Stimulated activated CD8-positive, alpha-beta memory T cell treated with anti-CD3 and anti-CD28 coated beads, Interleukin-4, amount 100 ng/mL, for 1 hour (primary cell): ENCODE measurements at places on chromosomes 6 and 20.

GRCh38 chr20:43959920-43960227, 45.2 kb downstream of the TOX2 start:
- no peak for DNase-seq

DNA sequence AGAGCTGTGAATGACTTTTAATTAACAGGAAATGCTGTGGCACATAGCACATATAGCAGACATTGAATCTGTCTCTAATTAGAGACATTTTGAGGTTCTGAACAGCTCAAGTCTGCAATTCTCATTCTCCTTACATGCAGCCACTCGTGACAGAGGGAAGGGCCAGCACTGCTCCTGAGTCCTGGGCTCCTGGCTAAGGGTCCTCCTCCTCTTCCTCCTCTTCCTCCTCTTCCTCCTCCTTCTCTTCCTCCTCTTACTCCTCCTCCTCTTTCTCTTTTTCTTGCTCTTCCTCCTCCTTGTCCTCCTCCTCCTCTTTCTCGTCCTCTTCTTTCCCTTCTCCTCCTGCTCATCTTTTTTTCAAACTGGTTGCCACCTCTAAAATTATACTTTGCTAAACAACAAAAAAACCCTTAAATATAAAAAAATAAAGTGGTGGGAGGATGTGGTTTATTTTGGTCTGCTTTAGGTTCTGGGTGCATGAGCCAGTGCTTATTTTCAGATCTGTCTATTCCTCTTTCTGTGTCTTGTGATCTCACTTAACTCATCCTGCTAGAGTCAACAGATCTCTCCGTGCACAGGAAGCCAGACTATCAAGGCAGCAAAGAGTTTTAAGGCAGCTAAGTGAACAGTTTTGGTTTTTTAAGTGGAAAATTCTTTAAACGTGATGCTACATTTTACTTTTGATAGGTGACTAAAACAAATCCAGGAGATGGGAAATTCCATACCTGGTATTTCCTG, 159.3 kb downstream of the CD83 start:
- DNase-seq = no peak

DNA sequence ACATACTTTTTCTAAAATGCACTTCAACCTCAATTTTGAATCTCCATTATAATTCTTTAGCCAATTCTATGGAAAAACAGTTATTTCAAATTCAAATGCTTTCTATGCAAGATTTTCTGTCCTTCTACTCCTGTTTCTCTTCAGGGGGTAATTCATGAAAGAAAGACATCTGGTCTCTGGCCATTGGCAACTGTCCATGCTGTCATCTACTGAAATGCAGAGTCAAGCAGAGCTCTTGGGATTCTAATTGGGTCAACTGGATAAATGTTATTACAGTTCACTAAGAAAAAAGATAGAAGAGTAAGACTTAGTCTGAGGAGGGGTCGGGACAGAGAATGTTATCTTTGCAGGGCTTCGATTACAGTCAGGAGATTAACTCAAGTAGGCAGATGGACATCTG, 22.0 kb upstream of the BMP5 start:
- no peak for DNase-seq

- DNase-seq = no peak
Observed at GRCh38 chr6:16452348-16452747, 214.0 kb downstream of the GMPR start.

- no peak for DNase-seq
Observed at GRCh38 chr6:69416776-69417175, 380.0 kb downstream of the LMBRD1 start.

DNA sequence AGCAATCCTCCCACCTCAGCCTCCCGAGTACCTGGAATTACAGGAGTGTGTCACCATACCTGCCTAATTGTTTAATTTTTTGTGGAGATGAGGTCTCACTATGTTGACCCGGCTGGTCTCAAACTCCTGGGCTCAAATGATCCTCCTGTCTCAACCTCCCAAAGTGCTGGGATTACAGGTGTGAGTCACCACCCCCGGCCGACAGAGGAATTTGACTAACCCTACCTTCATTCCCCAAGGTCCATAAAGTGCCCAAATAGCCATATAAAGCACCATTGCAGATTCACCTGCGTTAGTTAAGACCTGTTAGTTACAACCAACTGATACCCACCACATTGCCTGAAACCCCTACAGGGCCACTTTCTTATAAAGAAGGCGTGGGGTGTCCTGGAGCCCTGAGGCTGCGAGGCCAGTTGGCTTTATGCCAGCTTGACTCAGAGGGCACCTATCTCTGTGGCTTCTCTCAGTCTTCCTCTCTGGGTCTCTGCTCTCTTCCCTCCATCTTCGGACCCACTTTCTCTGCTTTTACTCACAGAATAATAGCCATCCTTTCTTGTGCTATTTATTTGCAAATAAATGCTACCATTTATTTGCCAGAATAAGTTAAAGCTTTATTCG, 65.6 kb downstream of the SLC2A10 start:
- DNase-seq = no peak

GRCh38 chr6:44456070-44456965, 68.8 kb downstream of the CDC5L start:
- no peak for DNase-seq

DNA sequence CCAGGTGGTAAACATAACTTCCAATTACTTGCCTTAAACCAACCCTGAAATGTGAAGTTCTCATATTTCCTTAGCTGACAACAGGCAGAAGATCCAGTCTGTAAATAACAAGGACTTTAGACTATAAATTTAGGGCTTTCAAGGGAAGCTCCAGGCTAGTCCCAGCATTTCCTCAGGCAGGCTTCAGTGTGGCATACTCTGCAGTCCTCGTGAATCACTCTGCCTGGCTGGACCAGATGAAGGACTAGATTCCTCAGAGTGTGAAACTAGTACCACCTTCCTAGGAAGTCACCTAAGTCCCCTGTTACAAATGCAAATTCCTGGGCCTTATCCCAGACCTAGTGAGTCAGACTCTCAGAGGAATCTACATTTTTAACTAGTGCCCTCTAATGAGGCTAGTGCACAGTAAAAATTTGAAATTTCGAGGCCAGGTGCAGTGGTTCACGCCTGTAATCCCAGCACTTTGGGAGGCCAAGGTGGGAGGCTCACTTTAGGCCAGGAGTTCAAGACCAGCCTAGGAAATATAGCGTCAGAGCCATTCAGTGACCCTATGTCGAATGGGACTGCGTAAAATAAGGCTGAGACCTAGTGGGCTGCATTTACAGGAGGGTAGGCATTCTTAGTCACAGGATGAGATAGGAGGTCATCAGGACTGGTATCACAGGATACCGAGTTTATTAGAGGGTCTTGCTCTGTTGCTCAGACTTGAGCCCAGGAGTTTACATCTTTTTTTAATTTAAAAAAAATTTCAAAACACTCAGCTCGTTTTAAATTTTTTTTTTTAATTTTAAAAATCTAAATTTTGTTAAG, 279.6 kb upstream of the JARID2 start:
- DNase-seq = no peak

GRCh38 chr6:683742-684440, 9.0 kb downstream of the EXOC2 start:
- DNase-seq = no peak

- DNase-seq = no peak
Observed at GRCh38 chr20:19889011-19889953, 127.9 kb upstream of the NAA20 start.

- no peak for DNase-seq
Observed at GRCh38 chr6:111551521-111552231, 54.0 kb downstream of the TRAF3IP2 start.
